ENCODE measurements at places on chromosomes 5 and 9.

DNA sequence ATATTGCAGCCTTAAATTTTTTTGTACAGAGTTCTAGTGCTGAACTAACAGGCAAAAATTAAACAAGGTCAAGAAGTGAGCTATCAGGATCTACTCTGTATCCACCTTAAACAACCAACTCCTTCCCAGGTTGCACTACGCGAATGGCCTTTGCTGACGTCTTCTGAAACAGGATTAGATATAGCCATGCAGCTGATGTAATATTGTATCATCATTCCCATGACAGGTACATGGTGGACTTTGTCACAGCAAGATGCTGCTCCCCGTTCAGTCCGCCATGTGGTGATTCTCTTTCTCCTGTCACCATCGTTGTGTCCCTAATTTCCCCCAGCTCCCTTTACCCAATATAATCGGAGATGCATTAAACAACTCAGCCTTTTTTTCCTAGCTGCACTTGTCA is 328.9 kb downstream of the DEPDC1B start:
- no peak for DNase-seq

DNA sequence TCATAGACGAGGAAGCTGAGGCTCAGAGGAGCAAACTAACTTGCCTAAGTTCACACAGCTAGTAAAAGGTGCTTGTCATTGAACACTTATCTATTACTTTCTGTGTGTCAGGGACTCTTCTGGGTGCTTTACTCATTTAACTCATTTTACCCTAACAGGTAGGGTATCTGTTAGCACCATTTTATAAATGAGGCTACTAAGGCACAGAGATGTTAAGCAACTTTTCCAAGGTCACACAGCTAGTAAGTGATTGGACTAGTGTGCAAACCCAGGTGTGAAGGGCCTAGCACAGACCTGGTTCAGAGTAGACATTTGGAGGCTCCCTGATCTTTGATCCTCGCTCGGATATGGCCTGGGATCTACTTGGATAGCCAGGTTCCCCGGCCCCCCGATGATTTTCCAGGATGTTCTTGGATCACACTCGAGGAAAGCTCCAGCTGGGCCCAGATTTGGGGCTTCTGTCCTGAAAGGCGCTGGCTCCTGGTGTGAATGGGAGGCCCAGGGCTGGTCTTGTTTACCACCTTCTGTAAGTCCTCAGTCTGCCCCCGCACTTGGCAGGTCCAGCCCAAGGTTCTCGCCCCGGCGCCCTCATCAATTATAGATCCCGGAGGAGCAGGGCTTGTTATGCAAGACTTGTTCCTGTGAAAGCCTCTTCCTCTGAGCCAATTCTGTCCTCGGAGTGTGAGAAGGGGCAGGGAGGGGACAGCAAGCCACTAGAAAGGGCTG is 37.5 kb downstream of the GSN start:
- DNase-seq: no peak

DNA sequence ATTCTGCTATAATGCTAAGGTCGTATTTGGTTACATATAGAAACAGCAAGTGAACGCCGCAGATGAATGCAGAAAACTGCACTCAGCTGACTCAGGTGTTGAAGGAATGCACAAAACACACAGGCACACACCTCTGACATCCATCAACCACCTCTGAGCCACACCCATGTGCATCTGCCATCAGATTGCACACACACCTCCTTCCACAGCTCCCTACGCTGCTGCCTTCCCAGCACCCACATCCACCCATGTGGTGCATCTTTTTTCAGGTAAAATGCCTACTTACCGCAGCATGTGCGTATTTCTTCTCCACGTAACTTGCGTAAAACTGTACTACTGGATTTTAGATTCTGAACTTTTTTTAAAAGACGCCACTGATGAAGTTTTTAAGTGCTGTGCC is 7.1 kb downstream of the STK10 start:
- DNase-seq: no peak

GRCh38 chr5:32202394-32202793 is 28.3 kb upstream of the GOLPH3 start:
- peak; percentile 31 for DNase-seq

GRCh38 chr9:9558907-9559306 is 1053.9 kb downstream of the PTPRD start:
- no peak for DNase-seq

GRCh38 chr5:9411142-9411541 is 134.7 kb downstream of the SEMA5A start:
- DNase-seq: no peak

GRCh38 chr9:114538241-114538640 is 33.0 kb upstream of the WHRN start:
- DNase-seq: peak; percentile 23

GRCh38 chr9:126516936-126517832 is 96.5 kb upstream of the LMX1B start:
- DNase-seq: peak; percentile 75

DNA sequence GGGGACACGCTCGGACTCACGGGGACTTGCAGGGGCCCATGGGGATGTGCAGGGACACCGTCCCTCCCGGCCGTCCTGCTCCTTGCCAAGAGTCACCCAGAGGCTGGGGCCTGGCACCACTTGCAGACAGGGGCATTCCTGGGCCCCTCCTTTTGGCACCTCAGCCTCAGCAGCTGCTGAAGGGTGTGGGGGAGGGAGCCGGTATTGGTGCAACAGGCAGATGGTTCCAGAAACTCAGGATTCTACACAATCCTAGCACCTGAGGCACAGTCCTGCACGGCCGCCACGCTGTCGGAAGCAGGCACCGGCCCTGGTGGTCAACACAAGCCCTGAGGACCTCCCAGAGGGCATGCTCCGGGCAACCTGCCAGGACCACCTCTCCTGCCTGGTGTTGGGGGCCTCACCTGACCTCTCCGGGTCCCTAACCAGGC is 19.3 kb upstream of the SLC12A7 start:
- DNase-seq: no peak

DNA sequence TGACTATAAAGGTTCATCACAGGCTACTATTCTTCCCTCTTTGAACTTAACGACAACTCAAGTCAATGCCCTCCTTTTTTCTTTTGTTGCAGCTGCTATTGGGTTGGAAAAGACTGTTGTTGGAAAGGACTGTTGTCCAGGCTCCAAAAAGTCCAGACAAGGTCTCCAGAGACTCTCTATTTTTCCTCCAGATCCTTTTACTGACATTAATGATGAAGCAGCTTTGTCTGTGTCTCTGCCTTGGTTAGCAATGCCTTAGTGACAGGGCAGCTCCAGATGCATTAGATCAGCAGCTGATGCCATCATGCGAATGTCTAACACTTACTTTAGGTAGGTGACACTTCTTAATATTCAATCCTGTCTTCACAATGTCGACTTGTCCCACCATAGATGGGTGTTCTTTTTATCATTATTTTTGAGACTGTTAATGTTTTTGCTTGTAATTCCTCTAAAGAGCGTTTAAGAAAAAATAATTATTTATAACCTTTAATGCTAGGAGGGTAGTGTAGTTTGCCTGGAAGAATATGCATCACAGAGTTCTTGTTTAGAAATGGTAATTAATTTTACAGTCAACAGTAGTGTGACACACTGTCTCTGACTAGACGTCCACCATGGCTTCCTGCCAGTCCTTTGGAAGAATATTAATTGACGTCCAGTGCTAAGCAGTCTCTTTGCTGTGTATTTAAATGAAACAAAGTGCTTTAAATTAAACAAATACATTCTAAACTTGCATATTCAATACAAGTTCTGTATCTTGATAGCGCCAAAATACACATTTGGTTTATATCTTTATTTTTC is 492.2 kb downstream of the NR2F1-AS1 start:
- DNase-seq: no peak

DNA sequence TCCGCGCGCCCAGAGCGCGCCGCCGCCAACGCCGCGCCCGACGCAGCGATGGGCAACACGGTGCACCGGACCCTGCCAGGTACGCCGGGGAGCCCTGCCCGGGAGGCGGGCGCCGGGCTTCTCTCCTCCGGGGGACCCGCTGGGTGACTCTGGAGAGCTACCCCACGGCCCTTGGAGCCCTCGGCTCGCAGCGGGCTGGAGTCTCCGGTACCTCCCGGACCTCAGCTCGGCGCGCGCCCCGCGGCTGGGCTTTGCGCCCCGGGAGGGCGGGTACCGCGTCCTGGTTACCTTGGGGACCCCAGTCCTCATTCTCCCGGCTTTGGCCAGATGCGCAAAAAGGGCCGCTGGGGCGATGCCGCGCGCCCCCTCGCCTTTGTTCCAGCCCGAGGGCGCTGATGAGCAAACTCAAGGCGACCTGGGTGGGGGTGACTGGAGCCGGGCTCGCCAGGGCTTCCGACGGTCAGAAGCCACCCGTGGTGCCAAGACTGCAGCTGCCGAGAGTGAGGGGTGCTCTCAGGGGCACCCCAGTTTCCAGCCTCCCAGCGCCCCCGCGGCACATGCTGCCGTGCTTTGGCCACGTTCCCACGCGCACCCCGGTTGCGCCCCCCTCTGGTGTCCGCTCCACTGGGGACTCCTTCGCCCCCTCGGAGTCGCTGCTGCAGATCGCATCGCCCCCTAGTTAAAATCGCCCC is 442 bp downstream of the NEURL1B start:
- DNase-seq: no peak

DNA sequence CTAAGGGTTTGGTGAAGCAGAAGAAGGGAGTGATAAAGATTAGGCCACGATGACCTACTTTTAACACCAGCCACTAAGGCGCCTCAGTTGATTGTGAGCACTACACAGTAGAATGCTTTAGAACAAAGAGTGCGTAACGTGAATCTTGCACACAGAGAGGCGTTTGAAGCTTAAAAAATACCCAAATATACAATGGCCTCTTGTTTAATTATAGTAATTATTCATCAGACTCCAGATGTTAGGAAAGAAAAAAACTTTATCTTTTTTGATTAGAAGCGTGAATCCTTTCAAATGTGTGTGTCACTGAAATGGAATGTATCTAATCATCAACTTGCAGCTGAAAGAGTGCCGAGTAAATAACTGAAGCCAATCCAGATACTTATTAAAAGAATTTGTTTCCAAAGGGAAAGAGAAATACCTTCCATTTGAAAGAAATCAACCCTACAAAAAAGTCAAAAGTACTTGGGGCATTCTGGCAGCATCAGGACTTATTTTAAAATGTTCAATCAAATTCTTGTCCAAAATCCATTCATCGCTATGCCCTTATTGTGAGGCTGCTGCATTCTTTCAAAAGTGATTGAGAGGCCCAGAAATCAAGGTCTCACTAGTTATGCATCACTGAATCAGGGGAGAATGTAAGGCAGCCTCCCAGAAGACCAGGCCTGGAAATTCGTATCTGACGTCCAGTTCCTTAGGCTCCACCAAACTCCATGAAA is 337.5 kb downstream of the ZNF608 start:
- peak; percentile 45 for DNase-seq

DNA sequence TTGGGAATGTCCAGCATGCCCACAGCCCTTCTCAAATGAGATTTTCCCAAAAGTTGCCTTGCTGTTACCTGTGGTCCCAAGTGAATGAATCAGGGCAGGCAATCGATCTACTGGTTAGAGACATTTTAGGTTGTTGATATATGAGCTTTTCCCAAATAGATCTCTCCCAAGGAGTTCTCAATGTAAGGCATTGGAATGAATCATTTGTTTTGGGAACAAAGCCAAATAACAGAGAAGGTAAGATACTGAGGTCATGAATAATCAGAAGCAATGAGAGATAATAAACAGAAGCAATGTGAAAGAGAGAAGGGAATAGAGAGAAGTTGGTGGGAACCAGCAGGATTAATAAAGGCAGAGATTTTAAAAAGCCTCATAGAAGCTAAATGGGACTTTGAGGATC is 93.6 kb upstream of the FER start:
- no peak for DNase-seq

GRCh38 chr5:176610435-176610773 is 448 bp upstream of the GPRIN1 start:
- no peak for DNase-seq

DNA sequence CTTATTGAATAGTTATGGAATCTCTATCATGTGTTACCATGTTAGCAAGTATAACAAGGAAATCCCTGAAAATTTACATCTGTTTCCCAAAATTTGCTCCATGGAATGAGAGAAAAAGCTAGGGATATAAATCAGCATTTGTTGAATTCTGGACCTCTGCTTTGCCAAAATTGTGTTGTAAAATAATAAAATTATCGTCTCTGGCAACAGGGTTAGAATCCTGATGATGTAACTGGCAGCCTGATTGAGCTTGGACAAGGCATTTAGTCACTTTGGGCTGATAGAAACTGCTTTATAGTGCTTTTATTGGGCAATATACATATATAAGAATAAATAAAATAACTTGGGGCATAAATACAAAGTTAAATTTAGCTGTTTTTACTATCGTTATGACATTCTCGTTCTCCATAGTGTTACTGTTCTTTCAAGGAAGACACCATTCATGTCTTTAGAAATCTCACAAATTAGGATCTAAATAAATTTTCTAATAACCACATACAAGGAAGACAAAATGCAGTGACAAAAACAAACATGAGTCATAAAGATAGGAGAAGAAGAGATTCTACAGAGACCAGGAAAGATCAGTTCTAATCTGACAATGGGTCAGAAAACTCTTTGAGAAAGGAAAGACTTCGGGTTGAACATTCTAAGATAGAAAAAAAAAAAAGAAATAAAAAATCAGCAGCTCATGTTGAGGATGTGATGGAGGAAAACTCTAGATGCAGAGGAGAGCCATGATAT is 145.0 kb upstream of the CDH10 start:
- no peak for DNase-seq

GRCh38 chr9:93569621-93570174 is 6.7 kb upstream of the PHF2 start:
- DNase-seq: no peak

GRCh38 chr9:127660886-127661741 is 45.7 kb upstream of the CFAP157 start:
- no peak for DNase-seq

GRCh38 chr5:176959051-176959450 is 47.5 kb downstream of the UIMC1 start:
- peak; percentile 53 for DNase-seq

DNA sequence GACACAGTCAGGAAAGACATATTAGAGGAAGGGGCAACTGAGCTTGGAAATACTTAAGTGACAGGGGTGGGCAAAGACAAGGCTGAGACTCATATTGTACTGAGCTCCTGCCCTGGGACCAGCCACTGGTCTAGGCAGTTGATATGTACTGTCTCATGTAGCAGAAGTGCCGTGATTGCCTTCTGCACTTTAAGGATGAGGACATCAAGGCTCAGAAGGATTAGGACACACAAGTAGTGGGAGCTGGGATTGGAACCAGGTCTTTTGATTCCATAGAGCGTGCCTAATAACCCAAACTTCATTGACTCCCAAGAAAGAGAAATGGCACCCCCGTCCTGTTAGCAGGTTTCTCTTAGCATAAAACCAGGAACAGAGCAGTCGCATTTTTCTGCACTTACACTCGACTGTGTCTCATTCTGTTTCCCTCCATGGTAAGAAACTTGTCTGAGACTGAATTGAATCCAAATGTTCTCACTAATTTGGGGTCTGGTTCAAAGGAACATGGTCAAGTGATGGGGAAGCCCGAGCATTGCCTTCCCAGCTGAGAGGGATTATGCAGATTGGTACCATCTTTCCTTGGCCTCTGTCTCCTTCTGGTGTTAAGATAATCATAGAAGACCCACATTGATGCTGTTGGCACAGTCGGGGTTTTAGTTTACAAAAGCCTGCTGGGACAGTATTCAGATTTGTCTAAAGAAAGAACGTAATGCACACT is 70.4 kb downstream of the ANGPTL2 start:
- no peak for DNase-seq

All from choroid plexus epithelial cell (primary cell).